ENCODE measurements at places on chromosomes 16 and 17. TPM values are rescaled to one million over a fixed set of nuclear protein-coding genes. Genes with fewer than 3 reads are reported as not detected.

Gene SAMD14
- total RNA-seq = not detected

DNA sequence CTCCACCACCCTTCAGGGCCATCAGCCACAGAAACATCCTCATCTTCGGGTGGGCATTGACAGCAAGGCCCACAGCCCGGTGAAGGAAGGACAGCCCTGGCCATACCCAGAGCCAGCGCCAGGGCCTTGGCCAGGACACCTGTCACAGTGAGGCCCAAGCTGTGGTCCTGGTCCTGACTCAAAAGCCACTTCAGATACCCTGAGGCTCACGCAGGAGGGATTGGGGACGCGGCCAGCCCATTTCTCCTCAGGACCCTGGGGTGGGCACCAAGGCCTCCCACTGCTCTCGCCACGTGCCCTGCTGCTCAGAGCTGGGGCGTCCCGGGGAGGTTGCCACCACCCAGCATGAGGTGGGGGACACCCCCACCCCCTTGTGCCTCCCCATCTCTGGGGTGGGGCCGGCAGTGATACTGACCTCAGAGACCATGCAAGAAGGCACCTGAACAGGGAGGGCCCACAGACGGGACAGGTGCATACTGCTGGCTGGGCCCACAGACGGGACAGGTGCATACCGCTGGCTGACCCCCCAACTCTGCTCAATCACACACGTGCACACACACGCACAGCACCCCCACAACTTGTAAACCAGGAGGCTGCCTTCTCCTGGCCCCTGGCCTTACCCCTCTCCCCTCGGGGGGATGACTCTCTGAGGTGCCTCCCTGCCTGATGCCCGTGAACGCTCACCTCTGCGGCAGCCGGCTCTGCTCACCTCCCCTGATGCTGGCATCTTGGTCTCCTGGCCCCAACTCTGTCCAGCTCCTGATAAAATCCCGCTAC lies 14.2 kb downstream of the SLC7A5 start:
- no peak for DNase-seq

GRCh38 chr17:34201767-34202166 lies 53.3 kb upstream of the CCL2 start:
- DNase-seq = no peak

GRCh38 chr16:81646561-81646960 lies 132.5 kb upstream of the PLCG2 start:
- DNase-seq = no peak

Gene PIMREG
- total RNA-seq = 16.0 TPM

- DNase-seq = no peak
Measured at GRCh38 chr16:11151885-11152629, 103.9 kb downstream of the SOCS1 start.

Gene BLTP2
- 99.0 TPM for total RNA-seq

- DNase-seq = no peak
Measured at GRCh38 chr16:2881783-2882649, 999 bp upstream of the FLYWCH2 start.

- no peak for DNase-seq
Measured at GRCh38 chr17:31678431-31678830, 180.6 kb downstream of the COPRS start.

Gene RGS9
- 4.9 TPM for total RNA-seq

- DNase-seq = peak; percentile 54
Measured at GRCh38 chr17:38879878-38880665, 10.2 kb downstream of the LASP1 start.

DNA sequence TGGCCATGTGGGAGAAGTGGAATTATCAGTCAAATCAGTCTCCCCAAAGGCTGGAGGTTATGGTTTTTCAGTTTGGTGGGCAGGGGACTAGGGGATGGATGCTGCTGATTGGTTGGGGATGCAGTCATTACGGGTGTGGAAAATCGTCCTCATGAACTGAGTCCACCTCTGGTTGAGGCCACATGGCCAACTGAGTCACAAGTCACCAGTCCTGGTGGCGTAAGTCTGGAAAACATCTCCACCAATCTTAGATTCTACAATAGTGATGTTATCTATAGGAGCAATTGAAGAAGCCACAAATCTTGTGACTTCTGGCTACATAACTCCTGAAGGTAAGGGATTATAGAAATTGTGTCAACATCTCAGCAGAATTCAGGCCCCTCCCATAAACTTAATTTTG lies 5.2 kb upstream of the RNF135 start:
- no peak for DNase-seq

Gene SOX15
- 1.1 TPM for total RNA-seq

GRCh38 chr16:56513091-56513490 lies 6.7 kb downstream of the BBS2 start:
- DNase-seq = no peak

DNA sequence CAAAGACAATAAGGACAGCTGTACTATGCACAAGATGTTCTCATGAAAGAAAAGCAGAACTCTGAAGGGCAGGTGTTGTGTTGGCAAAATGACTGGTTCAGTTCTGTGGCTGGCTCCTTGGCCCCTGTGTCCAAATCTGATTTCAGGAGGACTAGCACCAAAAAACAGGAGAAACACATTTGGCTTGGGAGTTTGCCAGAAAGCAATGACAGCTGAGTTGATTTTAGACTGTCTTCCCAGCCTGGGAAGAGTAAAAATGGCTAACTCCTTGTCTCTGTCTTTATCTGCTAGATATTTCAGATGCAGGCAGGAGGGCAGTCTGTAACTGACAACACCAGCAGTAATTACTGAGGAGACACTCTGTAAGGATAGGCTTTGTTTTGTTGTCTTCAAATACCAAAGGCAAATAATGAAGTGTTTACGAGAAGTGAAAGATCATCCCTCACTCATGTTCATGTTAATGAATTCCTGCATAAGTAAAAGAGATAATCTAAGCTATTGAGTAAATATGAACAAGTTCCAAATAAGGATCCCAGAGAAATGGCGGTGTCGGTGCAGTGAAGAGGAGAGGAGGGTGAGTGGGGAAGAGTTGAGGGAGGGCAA lies 989.0 kb downstream of the CDH11 start:
- no peak for DNase-seq

- DNase-seq = no peak
Measured at GRCh38 chr16:80480664-80481063, 60.1 kb upstream of the DYNLRB2 start.

GRCh38 chr17:44043272-44043696 lies 23.2 kb downstream of the LSM12 start:
- DNase-seq = no peak

DNA sequence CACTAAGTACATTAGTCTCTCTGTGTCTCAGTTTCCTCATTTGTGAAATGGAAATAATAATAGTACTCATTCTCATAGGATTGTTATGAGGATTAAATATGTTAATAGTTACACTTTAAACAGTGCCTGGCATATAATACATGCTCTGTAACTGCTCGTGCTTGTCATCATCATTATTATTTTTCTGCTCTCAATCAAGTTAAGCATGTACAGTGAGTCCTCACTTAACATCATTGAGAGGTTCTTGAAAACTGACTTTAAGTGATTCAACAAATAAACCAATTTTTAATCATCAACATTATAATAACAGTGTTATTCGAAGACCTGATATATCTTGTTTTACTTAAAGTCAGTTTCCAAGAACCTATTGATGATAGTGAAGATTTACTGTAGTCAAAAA lies 322.3 kb downstream of the ZFHX3 start:
- no peak for DNase-seq

- DNase-seq = peak; percentile 56
Measured at GRCh38 chr17:58531661-58532554, 17.5 kb upstream of the MTMR4 start.

Gene TMEM88
- 17.6 TPM for total RNA-seq

DNA sequence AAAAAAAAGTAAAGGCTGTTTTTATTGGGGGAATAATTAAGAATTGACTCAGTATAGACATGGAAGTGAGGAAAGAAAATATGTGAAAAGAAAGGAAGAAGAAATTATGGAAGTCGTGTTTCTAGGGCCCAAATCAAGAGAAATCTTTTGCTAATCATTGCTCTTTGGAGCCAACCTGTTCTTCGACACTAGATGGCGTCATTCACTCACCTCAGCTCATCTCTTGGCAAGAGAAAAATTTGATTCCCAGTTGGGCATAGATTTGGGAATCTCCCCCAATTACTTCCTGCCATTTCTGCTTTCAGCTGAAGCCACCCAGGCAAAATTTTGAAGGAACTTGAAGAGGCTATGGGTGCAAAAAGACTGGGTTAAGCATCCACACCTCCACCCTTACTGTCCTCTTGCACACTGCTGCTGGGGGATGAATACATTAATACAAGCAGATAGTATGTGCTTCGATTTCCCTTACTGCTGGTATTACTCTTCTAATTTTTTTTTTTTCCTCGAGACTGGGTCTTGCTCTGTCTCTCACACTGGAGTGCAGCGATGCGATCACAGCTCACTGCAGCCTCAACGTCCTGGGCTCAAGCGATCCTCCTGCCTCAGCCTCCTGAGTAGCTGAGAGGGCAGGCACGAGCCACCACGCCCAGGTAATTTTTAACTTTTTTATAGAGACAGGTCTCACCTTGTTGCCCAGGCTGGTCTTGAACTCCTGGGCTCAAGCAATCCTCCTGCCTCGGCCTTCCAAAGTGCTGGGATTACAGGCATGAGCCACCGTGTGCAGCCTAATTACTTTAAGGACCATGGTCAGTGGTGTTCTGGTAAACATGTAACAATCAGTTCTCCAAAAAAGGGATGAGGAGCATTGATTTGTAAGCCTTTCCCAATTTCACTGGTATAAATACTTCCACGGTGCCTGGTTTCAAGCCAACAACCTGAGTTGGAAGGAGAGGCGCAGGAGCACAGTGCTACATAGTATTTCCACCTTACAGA lies 13.5 kb downstream of the PSMD7 start:
- no peak for DNase-seq

Gene SPPL2C
- not detected for total RNA-seq

DNA sequence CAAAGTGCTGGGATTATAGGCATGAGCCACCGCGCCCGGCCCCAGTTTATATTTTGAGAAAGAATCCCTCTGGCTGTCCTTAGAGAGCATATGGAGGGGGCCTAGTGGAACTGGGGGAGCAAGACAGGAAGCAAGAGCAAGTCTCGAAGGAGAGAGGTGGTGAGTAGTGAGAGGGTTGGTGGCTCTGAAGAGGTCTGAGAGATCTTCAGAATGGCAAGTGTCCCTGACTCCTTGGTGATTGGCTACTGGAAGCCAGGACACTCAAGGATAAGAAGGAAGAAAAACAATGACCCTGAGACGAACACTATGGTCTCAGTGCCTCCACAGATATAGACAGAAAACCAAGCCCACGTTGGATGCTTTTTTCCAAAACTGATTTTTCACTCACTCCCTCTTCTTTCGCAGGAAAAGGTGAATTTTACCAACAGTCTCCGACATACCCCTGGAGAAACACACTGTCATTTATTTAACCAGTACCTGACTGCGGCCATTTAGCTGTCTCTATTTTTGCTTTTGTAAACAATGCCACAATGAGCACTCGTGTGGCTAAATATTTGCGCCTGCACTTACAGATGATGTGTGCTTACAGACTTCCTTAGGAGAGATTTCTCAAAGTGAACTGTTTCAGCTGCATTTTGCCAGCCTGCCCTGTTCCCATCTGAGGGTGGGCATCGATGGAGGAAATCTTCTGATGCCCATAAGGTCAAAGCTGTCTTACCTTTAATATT lies 15.9 kb upstream of the DOK4 start:
- DNase-seq = no peak

DNA sequence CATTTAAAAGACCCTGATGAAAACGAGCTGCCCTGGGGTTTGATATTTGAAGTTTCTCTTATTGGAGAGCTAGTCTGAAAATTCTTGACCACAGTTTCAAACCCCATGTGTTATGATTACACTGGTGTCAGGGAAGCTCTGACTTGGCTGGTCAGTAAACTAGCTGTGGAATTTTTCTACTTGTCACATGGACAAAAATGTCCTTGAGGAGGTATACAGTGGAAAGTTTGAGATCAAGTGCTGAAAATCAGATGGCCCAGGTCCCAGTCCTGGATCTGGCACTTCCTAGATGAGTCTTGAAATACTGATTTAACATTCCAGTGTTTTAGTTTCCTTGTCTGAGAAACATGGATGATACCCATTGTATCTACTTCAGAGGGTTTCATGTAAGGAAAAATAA lies 30.7 kb upstream of the SOX9 start:
- DNase-seq = no peak

GRCh38 chr16:31357324-31358109 lies 2.5 kb downstream of the ITGAX start:
- no peak for DNase-seq

DNA sequence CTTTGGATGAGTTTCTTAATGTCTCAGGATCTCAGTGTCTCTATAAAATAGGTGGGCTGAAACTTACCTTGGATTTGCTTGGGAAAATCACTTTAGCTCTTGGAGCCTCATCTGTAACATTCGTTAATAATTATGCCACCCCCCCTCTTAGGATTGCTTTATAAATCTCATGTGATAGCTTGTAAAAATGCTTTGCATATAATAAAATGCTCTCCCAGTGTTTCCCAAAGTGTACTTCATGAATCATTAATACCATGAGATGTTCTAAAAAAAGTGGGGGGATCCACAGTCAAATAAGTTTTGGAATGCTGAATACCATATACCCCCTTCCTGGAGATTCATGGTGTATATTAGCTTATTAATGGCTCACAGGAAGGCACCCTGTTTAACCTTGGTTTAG lies 5.2 kb downstream of the KRT39 start:
- no peak for DNase-seq

Gene TEFM
- total RNA-seq = 26.6 TPM

Gene CCL2
- 0.77 TPM for total RNA-seq

Gene FA2H
- total RNA-seq = not detected

DNA sequence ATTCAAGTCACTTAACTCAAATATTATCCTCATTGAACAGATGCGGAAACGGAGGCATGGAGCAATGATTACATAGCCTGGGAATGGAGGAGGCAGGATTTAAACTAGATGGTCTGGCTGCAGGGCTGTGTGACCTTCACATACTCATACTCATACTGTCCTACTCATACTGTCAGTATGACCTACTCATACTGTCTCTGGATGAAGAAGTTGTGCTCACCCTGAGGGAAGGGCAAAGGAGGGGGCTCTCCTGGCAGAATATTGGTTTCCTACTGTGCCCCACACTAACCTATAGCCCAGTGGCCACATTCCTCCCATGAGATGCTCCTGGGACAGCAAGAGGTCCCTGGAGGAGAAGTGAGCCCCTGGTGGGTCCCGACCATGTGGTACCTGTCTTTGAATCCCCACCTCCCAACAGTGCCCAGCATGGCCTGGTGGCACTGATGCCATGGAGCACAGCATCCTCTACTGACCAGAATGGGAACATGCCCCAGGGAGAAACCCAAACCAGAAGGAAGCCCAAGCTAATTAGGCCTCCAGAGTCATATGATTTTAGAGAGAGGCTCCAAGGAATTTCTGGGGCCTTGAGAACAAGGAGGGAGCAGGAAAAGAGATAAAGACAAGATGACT lies 197.3 kb upstream of the SDK2 start:
- no peak for DNase-seq

All from uterus (tissue), 4 donors.